AML-193 (cell line): ENCODE measurements at places on chromosomes 6 and 20.
A peak's percentile ranks its signal among the peaks of the same experiment; 100 is the strongest.

DNA sequence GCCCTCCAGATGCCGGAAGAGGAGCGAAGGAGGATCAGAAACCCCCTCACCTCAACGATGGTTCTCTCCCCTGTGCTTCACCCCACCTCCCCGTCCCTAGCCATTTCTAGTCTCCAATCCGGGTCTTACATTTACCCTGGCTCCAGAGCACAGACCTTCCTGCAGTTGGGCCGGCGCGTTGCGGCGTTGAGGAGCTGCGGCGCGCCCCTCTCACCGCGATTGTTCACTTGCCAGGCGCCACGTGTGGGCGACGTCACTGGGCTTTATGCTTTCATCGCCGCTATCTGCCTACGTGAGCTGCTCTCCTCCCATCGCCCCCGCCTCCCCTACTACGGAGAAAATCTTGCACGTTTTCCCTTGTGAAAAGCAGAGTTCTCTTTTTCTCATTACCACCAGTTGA lies at the start of gene CRISP2:
Gene CRISP2, minus strand, starts transcription at position 198 of the 400 bp plus-strand sequence. CDS start 4,347 bp downstream, outside the sequence.
- no peak for DNase-seq

DNA sequence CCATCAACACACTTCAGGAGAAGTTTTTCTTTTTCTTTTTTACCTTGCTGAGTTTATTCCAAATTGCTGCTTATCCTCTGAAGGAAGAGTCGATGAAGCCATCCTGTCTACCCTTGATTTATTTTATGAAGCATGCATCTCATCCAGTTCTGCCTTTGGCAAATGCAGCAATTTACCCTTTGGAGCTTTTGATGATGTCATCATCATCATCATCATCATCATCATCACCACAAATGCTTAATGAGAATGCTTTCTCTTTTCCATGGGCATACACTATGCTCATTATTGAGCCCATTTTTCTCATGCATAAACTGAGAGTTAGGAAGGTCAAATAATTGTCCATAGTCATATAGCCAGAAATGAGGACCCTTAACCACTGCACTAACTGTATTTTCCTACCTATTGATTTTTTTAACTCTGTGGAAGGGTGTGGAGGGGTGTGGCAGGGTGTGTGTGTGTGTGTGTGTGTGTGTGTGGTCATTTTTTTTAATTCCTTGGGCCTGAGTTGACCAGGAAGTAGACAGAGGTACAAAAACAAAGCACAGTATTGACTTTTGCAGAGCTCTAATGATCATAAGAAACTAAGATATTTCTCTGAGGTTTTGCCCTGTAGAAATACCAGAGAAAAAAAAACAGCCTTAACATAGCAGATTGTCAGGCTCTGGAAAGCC lies 82.8 kb downstream of the COL9A1 start:
- DNase-seq: no peak

GRCh38 chr6:70140496-70140895 lies 162.4 kb downstream of the COL9A1 start:
- no peak for DNase-seq

DNA sequence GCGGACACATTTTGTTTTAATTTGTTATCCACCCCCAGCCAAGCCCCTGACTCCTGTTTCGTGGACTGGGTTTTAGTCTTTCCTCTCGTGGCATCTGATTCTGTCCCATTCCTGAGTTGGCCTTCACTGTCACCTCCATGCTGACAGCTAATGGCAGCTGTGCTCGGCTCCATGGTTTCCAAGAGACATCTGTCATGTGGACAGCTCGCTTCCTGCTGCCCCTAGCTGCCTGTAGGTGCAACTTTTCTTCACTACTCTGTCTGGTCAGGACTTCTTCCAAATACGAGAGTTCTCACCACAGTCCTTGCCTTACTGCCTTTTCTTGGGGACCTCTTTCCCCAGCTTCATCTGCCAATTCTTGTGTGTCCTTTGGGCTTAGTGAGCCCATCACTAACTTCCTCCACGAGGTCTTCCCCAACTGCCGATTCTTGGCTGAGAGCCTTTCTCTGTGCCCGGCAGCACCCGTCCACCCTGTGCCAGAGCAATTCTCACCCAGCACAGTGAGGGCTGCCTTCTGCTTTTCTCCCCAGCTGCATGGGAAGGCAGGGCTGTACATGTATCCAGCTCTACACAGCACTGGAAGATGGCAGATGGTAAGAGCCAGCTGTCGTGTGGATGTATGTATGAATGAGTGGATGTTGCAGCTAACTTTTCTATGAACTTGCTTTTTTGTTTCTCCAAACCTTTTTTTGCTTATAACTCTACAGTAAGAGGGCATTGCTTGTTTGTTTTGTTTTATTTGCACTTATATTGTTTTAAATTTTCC lies 140.4 kb downstream of the F13A1 start:
- DNase-seq: no peak

GRCh38 chr6:16392010-16392409 lies 153.6 kb downstream of the GMPR start:
- DNase-seq: no peak

DNA sequence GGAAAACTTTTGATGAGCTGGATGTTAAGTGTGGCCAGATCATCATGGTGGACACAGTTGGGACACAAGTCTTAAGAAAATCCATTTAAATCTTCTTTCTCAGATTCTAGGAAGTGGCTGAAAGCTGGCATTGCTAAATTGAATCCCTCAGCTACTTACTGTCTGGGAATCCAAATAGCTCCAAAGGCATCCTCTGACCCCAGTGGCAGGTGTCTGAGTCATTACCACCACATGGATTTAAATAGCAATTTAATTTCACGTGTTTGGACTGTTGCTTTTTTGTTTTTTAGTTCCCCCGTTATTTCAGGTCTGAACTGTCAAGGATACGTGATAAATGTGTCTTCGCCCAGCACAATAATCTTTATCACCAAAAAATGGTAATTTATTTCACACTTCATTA lies 33.2 kb upstream of the HDGFL1 start:
- no peak for DNase-seq

- DNase-seq: no peak
Observed at GRCh38 chr20:32660661-32661060, 13.1 kb downstream of the C20orf203 start.

DNA sequence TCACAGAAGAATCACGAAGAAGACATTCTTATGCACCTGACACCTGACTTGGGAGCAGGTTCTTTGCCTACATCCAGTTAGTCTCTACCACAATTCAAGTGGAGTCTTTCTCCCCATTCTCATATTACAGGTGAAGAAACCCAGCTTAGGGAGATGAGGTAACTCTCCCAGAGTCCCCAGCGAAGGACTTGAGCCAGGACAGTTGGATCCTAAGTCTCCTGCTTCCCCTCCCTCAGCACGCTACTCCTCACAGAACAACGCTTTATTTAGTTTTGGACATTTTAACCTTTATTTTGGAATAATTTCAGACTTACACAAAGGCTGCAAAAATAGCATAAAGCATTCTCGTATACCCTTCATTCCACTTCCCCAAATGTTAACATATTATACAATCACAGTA lies 824 bp upstream of the CSTL1 start:
- no peak for DNase-seq

- DNase-seq: no peak
Observed at GRCh38 chr6:11288065-11288464, 55.6 kb upstream of the NEDD9 start.

GRCh38 chr6:136582711-136583471 lies 32.7 kb upstream of the MAP7 start:
- DNase-seq: peak; percentile 77

DNA sequence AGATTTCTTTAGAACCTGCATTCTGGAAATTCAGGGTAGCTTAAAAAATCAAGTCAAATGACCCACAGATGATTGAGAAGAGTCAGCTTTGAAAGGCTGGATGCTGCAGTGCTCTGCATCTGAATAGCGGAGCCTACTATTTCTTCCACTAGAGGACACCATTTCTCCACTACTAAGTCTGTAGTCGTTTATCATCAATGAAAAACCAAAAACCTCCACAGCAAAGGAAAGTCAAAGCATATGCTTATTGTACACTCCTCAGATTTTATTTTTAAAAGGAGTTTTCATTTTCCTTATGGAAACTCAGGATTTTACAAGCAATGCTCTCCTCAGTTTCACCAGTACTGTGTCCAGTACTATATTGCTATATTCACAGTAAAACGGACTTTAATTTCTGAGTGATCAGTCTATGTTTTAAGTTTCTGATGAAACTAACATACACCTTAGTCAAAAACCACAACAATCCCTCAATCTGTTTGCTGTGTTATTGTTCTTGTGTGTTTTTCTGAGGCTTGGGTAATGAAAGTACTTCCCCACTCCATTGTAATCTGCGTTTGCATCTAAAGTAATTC lies 50.5 kb upstream of the ENPP5 start:
- DNase-seq: peak; percentile 36

DNA sequence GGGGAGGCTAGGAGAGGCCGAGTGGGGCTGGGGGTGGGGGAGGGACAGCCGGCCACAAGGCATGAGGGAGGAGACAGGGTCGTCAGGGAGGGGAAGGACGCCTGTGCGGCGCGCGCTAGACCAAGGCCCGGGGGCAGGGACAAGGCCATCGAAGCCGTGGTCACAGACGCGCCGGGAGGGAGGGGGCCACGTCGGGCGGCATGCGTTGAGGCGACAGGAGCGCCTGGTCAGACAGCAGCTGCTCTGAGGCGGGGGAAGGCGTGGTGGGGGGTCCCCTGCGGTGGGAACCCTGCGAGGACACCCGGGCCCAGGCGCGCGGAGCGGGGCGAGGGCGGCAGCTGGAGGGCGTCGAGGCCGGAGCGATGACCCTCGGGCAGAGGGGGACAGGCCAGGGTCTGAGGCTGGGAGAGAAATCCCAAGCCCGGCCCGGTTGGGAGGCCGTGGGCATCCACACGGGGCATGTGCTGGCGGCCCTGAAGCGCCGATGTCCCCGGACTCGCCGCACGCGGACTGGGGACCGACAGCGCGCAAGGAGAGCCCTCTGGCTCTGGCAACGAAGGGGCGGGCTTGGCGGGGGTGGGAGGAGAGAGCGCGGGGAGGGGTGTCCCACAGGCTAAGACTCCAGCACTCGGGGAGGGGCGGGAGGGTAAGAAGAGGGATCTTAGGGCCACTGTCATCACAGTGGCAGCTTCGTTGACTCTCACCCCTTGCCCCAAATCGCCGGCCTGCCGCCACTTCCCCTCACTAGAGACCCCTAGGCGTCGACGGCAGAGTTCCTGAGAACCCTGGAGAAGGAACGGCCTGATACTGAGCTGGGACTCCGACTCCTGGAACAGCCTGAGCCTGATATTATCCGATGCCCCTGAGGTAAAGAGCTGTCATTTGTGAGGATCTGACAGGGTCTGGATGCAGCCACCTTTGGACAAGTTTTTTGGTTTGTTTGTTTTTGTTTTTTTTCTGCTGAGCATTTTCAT lies 5.0 kb downstream of the TMEM239 start:
- no peak for DNase-seq

GRCh38 chr6:19413323-19413722 lies 423.8 kb upstream of the ID4 start:
- no peak for DNase-seq

- no peak for DNase-seq
Observed at GRCh38 chr6:139981066-139981624, 606.7 kb upstream of the CITED2 start.

DNA sequence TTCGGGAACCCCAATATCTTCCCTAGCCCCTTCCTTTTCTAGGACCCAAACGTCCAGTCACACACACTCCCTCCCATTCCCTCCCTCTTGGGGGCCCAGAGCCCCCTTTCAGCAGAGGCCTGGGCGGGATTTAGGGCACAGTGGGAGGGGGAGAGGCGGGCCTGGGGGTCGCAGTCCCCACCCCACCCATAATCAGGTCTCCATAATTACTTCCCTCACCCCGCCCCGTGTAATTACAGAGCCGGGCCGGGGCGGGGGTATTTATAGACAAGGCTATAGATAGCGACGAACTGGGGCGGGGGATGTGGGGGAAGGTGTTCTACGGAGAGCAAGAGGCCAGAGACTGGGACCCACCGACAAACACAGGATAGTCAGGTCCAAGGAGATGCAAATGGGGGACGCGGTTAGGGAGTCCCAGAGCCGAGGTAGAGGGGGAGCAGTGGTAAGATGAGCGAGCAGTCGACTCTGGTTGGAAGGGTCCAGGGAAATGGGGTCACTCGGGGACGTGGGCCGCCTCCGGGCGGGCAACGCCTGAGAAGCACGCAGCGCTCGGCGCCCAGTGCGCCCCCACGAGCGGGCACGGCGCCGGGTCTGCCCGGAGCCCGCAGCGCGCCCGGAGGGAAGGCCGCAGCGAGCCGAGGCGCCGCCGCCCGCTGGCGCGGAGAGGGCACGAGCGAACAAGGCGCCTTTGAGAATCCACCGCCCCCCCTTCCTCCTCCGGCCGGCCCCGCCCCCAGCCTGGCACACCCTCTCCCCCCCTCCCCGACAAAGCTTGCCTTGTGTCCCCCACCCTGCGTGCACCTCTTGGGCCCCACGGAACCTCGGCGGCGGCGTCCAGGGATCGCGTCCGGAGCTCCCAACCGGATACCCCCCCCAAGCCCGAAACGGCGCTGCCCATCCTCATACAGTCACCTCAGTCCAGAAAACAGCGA lies 670 bp upstream of the COL11A2 start:
- no peak for DNase-seq

DNA sequence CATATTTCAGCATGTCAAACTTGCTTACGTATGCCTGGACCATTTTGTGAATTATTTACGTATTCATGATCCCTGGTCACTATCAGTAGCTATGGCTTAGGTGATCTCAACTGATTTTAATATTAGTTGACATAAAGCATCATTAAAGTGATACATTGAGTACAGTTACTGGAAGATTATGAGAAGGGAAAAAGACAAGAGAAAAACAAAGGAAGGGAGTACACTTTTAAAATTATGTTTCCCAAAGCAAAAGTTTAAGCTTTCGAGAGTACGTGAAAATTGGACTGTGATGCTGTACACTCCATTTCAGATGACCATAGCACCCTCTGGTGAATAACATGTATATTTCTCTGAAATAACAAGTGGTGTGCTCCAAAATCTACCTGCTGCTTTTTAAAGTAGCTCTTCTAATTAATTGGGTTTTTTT lies 215.0 kb upstream of the HSF2 start:
- no peak for DNase-seq

GRCh38 chr6:44087623-44088022 lies 39.6 kb downstream of the MRPL14 start:
- DNase-seq: no peak

GRCh38 chr6:6177754-6178153 lies 142.7 kb downstream of the F13A1 start:
- no peak for DNase-seq

GRCh38 chr6:56758553-56758952 lies 115.9 kb upstream of the DST start:
- no peak for DNase-seq

DNA sequence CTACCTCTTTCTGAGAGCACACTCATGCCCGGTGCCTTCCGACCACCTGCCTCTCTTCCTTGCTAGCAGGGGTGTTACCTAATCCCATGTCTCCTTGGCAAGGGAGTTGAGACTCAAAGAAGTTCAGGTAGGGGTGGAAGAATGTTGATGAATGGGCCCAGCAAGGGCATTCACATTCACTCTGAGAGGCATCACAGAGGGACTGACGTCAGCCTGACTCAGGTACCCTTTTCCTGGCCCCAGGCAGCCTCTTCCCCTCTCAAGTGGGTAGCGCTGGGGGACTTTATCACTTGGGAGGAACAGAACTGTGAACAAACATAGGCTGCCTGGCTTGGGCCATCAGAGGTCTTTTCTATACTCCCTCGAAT lies 35.3 kb downstream of the HM13 start:
- DNase-seq: no peak

GRCh38 chr6:142732790-142733189 lies 212.2 kb downstream of the HIVEP2 start:
- no peak for DNase-seq

- no peak for DNase-seq
Observed at GRCh38 chr20:7695635-7696034, 244.6 kb downstream of the HAO1 start.
